Natural killer cell treated with Interleukin-12 subunit alpha and Interleukin-12 subunit beta and Interleukin-15 and Interleukin-18, amount 100 ng/mL, for 72 hours (primary cell): ENCODE measurements at places on chromosomes 1 and 21.
A peak's percentile ranks its signal among the peaks of the same experiment; 100 is the strongest.

- DNase-seq: no peak
Measured at GRCh38 chr21:42349420-42350317, 1.1 kb downstream of the TFF2 start.

- no peak for DNase-seq
Measured at GRCh38 chr1:213162862-213163261, 111.8 kb downstream of the RPS6KC1 start.

DNA sequence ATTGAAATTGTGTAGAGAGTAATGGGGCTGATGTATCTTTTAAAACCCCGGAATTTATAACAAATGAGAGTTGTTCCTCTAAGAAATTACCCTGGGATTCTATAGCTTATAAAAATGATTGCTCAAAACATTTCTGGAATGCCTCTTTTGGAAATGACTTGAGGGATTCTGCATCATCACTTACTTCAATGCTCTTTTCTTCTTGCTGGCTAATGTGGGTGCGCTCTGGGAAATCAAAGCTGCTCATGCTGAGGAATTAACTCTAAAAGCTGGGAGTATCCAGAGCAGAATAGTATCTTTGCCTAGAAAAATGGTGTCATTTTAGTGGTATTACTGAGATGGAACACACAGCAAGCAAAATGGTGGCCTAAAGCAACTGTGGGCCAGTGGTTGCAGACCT lies 23.0 kb upstream of the TBX15 start:
- DNase-seq: no peak

GRCh38 chr1:19648239-19648638 lies 4.1 kb downstream of the NBL1 start:
- no peak for DNase-seq

GRCh38 chr1:213375002-213375401 lies 324.0 kb downstream of the RPS6KC1 start:
- no peak for DNase-seq

DNA sequence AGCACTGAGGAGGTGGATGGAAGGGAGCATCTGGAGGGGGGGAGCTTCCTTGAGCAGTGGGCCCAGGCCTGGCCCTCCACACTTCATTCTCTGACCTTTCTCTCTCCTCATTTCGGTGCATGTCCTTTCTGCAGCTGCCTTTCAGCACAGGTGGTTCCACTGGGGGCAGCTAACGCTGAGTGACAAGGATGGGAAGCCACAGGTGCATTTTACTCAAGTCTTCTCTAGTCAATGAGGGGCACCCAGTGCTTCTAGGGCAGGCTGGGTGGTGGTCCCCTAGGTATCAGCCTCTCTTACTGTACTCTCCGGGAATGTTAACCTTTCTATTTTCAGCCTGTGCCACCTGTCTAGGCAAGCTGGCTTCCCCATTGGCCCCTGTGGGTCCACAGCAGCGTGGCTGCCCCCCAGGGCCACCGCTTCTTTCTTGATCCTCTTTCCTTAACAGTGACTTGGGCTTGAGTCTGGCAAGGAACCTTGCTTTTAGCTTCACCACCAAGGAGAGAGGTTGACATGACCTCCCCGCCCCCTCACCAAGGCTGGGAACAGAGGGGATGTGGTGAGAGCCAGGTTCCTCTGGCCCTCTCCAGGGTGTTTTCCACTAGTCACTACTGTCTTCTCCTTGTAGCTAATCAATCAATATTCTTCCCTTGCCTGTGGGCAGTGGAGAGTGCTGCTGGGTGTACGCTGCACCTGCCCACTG lies 43.2 kb downstream of the YARS1 start:
- peak; percentile 54 for DNase-seq

DNA sequence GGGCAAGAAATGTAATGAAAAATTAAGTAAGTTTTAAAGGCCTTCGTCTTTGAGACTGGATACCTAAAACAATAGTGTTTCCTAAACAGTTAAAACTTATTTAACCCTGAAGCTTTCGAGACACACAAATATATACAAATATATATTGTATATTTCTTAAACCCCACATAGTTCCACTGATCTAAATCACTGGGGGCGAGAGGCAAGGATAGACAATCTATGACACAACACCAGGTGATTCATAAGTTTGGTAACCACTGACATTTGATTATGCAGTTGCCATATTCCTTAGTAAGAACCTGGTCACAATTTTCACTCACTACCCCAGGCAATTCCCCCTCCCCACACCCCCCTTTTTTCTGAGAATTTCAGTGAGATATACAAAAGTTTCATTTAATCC lies 55.3 kb upstream of the BOLA1 start:
- DNase-seq: no peak

GRCh38 chr1:219587801-219588561 lies 24.9 kb downstream of the ZC3H11B start:
- DNase-seq: no peak

GRCh38 chr21:15062606-15062965 lies 2.2 kb downstream of the NRIP1 start:
- no peak for DNase-seq

GRCh38 chr1:43293176-43293575 lies 7.6 kb upstream of the TIE1 start:
- no peak for DNase-seq

- no peak for DNase-seq
Measured at GRCh38 chr21:39315603-39316445, 2.4 kb upstream of the BRWD1 start.

DNA sequence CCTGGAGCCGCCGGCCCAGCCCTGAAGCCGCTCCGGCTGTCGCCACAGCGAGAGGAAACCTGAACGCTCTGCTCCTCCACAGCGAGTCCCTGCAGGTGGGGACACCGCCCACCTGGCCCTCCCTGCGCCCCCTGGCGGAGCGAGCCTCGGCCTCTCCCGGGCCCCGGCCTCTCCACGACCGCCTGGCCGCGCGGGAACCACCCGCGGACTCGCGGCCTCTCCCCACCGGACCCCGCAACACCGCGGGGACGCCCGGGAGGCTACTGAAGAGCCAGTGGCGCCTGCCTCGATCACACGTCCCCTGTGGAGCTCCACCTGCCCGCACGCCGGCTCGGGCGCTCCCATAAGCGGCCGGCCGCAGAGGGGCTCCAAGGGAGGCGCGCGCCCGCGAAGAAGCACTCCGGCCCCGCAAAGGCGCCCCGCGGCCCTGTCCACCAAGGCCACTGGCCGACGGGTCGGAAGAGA lies 109.6 kb downstream of the KCNN3 start:
- DNase-seq: peak; percentile 78

- DNase-seq: no peak
Measured at GRCh38 chr21:45255381-45256020, 32.2 kb downstream of the POFUT2 start.

- no peak for DNase-seq
Measured at GRCh38 chr21:26098772-26099397, 71.7 kb downstream of the APP start.

GRCh38 chr1:158180741-158181576 lies at the start of gene CD1D:
TSS of gene CD1D (plus strand) at chr1:158180895. CDS start at chr1:158181102, 207 bp downstream.
- no peak for DNase-seq
